ENCODE measurements at places on chromosomes 16 and 17.

DNA sequence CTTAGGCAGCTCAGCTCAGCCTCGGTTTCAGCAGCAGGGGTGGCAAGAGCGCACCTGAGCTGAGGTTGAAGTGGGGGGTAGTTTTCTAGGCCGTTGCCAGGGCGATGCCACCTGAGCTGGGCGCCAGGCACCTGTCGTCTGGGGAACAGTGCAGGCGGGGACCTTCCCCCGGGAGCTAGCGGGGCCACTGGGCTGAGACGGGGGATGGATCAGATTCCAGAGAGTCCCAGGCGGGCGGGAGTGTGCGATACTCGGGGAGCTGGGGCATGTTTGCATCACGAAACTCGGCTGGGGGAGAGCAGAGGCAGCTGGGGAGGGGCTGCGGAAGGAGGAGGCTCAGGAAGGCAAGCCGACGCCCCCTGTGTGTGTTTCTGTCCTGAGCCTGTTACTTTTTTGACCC, 477 bp upstream of the CLDN9 start:
- DNase-seq: no peak

DNA sequence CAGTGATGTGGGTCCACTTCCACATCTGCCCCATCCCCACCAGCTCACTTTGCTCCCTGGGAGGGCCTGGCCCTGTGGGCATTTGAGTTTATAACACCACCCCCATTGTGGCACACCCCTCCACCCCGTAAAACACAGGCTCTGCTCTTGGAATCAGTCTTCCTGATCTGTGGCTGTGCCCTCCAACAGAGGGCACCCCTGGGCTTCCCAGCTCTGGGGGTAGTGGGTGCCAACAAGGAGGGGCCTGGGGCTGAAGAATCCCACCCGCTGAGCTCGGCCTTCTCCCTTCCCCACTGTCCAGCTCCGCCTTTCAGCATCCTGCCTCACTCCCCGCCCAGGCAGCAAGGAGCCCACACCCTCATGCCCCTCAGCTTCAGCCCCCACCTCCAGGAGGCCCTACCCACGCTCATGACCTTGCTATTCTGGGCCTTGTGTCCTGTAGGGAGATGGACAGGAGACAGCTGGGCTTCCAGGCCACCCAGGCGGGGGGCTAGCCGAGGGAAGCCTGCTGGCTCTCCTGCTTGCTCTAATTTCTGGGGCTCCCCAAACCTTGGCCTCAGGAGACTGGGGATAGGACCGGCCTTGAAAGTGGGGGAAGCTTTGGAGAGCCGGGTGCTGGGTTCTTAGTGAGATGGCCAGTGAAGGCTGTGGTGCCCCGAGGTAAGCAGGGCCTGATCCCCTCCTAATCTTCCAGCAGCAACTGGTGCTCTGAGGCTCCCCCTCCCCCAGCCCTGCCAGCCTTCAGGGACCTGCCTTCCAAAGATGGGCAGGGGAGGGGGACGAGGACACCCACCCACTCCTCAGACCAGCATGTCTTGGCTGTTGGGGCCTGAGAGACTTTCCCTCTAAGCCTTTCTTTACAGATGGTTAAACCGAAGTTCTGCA, 2.9 kb upstream of the ATP2A1 start:
- DNase-seq: no peak

DNA sequence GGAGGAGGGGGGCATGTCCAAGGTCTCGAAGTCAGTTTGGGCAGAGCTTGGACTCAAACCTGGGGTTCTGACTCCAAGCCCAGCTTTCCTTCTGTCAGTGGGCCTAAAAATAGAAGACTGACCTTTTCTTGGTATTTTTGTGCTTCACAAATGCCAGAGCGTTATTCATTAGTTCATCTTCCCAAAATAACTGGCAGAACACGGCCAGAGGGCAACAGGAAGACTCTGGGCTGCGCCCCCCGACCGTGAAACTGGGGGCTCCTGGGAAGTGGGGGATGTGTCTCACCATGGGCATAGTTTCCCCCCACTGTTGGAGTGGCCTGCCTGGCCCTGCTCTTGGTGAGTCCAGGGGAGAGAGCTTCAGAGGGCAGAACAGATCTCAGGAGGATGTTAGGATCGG, 94.0 kb downstream of the SOCS1 start:
- no peak for DNase-seq

DNA sequence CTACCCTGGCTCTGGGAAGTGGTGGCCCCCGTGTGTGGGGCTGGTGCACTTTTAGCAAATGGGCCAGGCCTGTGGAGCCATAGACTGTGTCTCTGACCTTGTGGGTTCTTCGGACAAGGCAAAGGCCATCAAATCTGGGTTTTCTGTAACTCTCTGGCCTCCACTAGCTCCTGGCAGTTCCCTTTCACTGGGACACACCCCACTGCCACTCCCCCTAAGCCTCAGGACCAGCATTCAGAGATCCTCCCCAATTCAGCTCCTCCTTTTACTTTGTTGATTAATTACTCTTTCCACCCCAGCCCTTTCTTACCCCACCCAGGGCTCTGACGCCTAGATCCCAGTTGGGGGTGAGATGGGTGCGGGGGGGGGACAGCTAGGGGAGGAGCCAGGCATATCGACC, 53.9 kb upstream of the IRX3 start:
- no peak for DNase-seq

DNA sequence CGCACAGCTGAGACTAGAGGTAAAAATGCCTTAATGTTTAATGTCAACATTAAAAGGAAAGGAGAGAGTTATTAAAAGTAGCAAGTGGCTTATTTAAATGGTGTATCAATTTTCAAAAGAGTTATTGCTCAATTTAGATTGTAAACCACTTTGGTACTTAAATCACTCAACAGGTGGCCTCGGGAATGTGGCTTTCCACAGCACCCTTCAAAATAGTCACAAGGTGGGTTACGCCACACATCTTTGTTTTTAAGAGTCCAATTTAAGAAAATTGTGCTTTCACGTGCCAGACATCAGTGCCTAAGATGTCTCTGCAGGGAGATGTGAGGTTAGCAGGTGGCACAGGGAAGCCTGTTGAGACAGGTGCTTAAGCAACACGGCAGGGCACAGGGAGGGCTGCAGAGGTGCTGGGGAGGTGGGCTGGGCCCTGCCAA, 27.5 kb upstream of the ADCY7 start:
- no peak for DNase-seq

DNA sequence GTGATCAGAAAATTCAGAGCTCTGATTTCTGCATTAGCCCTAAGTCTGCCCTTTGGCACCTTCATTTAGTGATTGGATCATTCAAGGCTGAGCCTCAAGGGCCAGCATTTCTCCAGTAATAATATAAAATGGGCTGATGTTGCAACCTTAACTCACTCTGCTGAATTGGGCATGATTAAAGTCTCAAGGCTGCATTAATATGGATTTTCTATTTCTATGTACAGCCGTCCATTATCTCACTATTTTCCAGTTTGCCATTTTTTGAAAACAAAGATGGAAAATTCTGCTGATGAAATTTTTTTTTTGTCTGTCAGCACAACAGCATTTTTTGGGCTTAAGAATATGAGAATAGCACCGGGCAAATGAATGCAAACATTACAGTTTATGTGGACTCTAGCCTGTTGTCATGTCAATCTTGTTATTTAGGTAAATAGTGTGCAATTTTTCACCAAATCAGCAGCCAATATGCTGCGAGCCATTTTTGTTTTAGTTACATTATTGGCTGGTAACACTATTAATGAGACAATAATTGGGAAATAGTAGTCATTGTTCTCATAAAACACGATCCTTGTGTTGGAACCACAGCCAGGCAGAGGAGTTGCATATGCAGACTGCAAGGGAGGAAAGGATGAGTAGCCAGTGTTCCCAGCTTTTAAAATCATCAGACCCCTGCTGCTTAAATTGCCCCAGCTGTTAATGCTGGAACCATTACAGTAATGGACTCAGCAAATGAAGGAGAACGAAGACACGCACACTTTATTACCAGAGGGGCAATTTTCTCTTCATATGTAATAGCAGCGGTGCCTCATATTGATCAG, 10.5 kb downstream of the FTO start:
- no peak for DNase-seq

DNA sequence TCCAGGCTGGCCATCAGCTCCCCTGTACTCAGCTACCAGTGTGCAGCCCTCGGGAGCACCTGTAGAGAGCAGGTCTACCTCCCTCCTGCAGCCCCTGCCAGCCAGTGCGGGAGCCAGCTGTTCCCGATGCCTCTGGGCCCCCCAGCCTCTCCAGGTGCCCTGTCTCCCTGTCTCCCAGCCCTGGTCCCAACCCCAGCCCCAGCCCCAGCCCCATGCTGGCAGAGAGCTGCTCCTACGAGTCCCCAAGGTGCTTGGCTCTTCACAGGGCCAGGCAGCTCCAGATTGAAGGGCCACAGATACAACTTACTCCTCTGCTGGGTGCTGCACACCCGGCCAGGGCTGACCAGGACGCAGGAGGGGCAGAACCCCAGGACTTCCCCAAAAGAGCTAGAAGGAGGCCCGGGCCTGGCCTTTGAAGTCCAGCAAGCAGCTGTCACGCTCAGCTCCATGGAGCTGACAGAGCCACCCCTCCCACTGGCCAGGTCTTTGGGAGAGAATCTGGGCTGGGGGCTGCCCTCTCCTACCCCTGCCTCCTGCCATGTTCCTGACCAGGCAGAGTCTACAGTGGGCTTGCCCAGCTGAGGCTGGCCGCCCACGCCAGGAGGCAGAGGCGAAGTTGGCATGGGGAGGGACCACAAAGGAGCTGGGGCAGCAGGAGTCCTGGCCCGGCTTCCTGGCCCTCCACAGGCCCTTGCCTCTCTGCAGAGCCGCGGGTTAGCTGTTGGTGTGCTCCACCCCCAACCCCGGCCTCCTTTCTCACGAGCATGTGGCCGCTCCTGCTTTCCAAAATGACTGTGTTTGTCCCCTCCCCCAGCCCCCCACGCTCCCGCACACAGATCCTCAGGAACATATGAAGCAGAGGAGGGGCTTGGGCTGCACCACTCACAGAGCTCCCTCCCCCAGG, 9.5 kb upstream of the ADAM11 start:
- DNase-seq: no peak

DNA sequence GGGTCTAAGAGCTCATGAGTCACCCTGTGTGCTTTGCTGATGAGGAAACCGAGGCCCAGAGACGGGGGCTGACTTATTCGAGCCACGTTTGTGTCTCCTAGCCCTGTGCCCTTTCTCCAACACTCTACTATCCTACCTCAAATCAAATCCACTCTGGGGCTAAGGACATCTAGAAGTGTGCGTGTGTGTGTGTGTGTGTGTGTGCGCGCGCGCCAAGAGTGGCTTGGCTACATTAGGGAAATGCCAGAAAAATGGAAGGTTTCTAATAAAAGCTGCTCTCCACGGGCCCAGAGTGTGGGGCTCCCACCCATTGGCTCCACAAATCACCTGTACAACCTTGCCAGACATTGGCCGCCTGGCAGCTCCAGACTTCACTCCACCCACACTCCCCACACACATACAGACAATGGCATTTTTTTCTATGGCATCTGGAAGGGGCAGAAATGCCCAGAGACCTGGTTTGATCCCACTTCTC, 30.3 kb upstream of the PHOSPHO1 start:
- no peak for DNase-seq

DNA sequence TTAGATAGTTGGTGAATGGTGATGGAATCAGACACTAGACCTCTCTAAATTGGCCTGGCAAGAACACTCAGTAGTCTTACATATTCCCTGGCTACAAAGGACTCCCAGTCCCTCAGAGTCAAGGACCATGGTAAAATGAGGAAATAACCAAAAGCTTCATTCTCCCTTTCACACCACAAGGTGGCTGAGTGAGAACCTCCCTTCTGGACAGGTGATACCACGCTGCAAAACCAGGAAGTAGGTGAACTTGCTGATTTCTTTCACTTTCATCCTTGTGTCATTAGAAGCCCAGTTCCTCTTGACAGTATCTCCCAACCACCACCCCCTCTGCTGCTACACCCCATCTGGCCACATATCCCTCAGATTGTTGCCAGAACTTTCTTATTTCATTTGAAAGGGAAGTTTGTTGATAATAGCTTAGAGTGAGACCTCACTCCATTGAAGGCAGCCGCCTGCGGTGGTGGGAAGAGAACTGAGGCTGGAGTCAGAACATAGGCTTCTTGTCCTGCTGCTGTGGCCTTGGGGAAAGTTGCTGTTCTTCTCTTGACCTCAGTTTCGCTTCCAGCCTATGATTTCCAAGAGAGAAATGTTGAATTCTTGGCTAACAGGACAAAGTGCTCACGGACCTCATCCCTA, 290.6 kb upstream of the CCL2 start:
- no peak for DNase-seq

DNA sequence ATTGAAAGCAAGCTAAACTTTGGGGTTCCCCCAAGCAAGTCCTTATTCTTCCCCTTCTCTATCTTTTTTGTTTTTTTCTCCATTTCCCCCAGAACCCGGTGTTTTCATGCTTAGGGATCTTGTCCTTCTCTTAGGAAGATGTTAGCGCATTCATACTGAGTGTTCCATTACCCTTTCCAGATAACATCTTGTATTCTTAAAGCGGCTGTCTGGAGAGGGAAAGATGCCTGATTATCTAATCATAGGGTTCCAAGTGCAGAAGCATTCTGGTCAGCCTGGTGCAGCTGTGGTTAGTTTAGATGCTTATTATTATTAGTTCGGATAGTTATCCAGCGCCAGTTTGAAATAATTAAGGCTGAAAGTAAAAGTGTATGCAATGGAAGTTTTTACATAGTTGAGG, 2.0 kb downstream of the TOM1L1 start:
- no peak for DNase-seq

GRCh38 chr17:22310717-22311686, 618.7 kb downstream of the KCNJ18 start:
- DNase-seq: no peak

DNA sequence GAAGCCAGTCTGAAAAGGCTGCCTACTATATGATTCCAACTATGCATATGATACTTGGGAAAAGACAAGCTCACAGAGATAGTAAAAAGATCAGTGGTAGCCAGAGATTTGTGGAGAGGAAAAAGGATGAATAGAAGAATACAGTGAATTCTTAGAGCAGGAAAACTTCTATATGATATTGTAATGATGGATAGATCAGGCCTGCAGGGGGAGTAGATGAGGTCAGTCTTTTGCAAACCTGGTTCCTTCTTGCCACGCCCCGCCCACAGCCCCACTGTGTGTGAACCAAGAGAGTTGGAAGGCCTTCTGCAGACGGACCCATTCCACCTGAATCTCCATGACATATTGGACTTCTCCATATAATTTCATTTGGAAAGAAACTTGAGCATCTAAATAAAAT, 761 bp upstream of the CCL8 start:
- no peak for DNase-seq

- no peak for DNase-seq
Observed at GRCh38 chr17:59464246-59464645, 101.2 kb upstream of the DHX40 start.

DNA sequence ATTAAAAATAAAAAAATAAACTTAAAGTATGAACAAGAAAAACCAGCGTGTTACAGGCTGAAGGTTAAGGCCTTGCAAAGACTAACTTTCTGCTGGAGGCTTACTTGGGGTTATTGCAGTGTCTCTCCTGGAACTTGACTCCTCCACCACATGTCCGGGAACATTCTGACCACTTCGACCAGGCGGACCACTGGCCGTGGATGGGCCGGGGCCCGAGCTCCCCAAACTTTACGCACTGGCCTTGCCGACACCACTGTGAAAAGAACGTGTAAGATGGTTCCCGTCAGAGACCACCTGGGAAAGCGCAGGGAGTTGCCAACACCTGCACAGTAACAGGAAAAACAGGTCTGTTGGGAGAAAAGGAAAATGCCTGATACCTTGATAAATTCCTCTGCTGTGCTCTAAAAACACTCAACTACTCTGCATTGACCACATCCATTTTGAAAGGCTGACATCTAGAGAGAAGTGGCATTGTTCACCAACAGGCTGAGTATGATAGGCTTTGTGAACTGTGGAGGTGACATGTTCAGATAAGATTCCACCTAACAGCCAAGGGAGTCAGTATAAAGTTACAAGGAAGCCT, 99.1 kb downstream of the ADAMTS18 start:
- no peak for DNase-seq

- no peak for DNase-seq
Observed at GRCh38 chr16:84302111-84302954, 7.7 kb downstream of the WFDC1 start.

Measured in activated gamma-delta T cell treated with Interleukin-2 at 50 U/mL for 16 hours (primary cell).